ENCODE measurements at places on chromosomes 1 and 21.

- DNase-seq: no peak
Observed at GRCh38 chr1:60296794-60297193, 223.2 kb upstream of the C1orf87 start.

DNA sequence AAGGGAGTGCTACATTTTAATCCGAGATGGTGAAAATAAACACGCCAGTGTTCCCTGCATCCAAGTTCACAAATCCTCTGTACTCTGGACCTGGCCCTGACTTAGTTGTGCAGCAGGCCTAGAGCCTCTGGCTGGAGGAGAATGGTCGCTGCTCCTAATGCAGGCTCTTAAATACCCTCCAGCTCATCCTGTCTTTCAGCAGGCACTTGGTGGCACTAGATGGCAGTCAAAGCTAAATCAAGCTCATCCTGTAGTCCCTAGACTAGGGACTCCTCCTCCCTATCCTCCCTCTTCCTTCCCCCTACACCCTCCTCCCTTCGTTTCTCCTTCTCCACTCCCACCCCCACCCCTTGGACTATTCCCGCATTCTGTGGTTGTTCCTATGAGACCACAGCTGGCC lies 41.6 kb upstream of the MTR start:
- peak; percentile 56 for DNase-seq

GRCh38 chr1:11851180-11851579 lies 3.6 kb upstream of the NPPA start:
- DNase-seq: no peak

GRCh38 chr21:27363719-27364477 lies 397.0 kb upstream of the ADAMTS5 start:
- DNase-seq: no peak

- no peak for DNase-seq
Observed at GRCh38 chr1:12194666-12195216, 27.9 kb downstream of the TNFRSF1B start.

- DNase-seq: peak; percentile 81
Observed at GRCh38 chr1:201450721-201451291, 18.2 kb downstream of the PHLDA3 start.

- no peak for DNase-seq
Observed at GRCh38 chr1:114008993-114009392, 29.7 kb downstream of the OLFML3 start.

DNA sequence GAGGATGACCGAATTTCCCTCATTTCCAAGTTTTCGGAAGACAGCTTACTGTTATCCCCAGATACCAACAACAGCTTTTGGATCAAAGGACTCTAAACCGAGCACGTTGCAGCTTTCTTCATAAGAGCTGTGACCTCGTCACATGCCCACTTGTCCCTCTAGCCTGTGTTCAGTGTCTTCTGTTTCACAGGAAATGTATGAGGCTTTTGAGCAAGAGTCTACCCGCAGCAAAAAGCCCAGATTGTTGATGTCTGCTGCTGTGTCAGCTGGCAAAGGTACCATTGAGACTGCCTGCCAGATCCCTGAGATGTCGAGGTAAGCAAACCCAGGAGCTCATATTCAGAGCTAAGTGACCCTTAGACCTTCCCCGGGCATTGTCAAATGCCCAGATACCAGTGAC lies 24.1 kb downstream of the CHI3L2 start:
- no peak for DNase-seq

DNA sequence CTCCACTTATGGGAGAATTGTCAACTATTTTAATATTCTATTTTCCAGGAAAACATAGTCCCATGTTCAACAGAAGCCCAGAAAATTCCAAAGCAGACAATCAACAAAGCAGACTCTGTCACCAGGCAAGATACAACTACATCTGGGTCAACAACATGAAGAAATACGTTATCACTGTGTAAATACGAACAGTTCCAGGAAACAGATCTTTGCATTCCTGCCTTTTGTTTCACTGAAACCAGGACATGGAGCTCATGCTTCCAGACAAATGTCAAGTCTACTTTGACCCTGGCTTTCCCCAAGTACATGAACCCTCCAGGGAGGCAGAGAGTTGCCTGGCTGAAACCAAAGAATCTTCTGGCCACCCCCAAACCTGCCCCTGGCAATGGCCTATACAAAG lies 106.7 kb downstream of the SETD4 start:
- DNase-seq: no peak

DNA sequence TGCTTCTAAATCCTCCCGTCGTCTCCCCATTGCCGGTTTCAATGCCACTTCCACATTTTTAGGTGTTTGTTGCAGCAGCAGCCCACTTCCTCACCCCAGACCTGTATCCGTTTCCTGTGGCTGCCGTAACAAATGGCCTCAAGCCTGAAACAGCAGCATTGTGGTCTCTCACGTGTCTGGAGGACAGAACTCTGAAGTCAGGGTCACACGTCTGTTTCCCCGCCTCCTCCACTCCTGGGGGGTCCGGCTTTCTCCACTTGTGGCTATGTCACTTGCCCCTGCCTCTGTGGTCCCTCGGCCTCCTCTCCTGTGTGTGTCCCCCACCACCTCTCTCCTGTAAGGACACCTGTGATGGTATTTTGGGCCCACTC lies 21.8 kb downstream of the TRPM2 start:
- no peak for DNase-seq

GRCh38 chr1:218323568-218324225 lies 21.4 kb upstream of the TGFB2 start:
- DNase-seq: no peak

DNA sequence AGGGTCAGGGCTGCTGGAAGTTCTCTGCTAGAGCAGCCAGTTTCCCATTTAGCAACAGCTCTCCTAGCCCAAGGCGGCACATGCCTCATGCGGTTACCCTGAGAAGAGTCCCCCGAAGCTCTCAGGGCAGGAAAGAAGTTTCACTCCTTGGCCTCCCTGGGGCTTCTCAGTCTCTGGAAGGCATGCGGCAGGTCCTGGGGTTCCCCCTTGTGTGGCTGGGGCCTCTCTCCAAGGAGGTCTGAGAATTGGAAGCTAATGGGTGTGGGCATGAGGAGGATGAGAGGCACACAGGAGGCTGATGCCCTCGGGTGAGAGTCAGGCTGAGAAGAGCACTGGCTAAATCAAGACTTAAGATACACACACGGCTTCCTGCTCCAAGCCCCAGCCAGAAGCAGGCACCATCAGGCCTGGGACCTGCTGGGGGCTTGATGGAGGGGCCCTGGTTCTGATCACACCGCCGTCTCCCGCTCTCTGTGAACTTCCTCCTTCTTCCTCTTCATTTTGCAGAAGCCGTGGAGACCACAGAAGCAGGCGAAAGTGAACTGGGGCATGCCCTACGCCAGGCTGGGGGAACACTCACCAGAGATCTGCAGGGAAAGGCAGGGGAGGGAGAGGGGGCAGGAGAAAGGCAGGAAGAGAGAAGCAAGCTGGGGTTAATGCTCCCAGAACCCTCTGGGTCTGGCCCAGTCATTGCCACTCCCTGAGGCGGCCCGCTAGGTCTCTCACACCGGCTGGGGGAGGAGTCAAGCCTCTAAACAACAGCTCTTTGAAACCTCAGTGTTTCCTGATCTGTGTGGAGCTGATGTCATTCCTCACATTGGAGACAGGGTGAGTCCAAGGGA lies 15.1 kb downstream of the BLACAT1 start:
- no peak for DNase-seq

GRCh38 chr1:61083013-61083806 lies 849 bp downstream of the NFIA start:
- no peak for DNase-seq

DNA sequence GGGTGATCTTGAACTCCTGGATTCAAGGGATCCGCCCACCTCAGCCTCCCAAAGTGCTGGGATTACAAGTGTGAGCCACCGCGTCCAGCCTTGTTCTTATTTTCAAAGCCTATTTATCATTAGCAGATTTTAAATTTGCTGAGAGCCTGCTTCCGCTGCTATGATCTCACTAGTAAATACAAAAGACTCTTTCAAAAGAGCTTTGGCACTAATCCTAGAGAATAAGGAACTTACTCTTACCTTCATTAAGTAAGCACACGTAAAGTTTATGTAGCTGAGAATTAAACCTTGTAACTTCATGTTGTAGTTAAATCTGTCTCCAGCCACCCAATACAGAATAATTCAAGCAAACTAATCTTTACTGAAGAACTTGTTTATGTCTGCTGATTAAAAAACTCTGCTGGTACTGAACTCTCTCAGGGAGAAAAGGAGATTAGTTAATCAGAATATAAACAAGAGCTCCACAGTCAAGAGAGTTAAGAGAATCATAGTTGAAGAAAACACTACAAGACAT lies 72.3 kb downstream of the RUSC1 start:
- DNase-seq: peak; percentile 19

DNA sequence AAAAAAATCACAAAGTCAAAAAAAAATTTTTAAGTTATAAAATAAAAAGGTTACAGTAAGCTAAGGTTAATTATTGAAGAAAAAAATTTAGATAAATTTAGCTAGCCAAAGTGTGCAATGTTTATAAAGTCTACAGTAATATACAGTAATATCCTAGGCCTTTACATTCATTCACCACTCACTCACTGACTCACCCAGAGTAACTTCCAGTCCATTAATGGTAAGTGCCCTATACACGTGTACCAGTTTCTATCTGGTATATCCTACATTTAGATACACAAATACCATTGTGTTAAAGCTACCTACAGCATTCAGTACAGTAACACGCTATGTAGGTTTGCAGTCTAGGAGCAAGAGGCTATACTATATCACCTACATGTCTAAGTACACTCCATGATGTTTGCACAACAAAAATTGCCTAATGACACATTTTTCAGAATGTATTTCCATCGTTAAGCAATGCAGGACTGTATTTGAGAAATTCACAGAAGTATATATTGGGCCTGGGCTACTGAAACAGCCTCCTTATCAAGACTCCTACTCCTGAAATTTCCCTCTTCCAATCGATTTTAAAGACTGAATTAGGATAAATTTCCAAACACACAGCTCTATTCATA lies 155.1 kb downstream of the COP1 start:
- no peak for DNase-seq

DNA sequence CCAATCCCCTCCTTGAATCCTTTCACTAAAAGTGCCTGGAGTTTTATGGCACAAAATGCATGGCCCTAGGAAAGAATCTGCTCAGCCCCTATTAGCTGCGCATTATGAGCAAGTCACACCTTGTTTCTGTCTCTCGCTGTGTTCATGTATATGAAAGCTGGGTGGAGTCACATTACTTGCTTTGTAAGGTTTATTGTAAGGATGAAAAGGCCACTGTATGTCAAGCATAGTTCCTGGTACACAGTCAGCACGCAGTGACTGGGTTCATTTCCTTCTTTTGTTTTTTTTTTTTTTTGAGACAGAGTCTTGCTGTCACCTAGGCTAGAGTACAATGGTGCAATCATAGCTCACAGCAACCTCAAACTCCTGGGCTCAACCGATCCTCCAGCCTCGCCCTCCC lies 6.7 kb upstream of the SLC9A1 start:
- DNase-seq: no peak

DNA sequence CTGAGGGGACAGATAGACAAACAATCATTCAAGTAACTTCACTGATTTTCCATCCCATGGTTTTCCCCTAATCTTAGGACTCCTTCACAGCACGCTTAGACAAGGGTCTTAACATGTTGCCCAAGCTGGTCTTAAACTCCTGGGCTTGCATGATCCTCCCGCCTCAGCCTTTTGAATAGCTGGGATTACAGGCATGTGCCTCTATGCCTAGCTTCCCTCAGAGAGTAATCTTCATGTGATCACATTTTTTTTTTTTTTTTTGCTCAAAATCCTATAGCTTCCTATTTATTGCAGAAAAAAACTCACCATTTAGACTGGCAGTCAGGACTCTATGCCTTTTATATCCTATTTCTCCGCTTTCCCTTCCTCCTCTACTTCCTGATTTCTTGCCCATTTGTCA lies 90.4 kb upstream of the DPH5 start:
- no peak for DNase-seq

GRCh38 chr1:25217598-25218232 lies 14.6 kb downstream of the SYF2 start:
- no peak for DNase-seq

DNA sequence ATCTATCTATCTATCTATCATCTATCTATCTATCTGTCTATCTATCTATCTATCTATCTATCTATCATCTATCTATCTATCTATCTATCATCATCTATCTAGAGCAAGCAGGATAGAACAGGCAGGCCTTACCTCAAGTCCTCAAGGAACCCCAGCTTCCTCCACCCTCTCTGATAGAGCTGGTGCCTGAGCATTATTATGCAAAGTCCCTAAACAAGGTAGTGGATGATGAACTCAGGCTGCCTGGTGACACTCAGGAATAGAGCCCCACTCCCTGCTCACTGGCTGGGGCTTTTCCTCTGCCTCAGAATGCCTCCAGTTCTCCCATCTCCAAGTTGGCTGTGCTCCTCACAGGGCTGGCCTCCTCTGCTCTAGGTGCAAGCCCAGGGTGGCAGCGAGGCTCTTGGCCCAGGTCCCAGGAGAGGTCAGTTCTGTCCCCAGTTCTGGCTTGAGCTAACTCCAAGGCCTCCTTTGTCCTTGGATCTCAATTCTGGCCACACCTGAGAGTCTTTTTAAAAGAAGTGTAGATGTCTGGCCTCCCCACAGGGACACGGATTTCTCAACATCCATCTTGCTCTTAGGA lies 60.2 kb downstream of the PCP4 start:
- DNase-seq: no peak

DNA sequence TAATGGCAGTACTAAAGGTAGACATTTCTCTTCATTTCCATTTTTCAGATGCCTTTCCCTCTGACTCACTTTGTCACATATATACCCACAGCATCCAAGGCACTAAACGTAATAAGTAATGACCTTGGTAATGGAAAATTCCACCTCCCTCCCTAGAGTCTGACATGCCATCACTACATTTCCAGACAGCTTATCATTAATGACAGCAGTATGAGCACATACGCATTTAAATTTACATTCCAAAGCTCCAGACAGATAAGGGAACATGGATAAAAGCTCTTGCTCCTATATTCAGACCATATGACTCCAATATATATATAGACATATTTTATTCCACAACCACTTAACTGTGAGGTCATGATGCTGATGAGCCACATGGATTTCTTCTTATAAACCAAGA lies 191.7 kb upstream of the GORAB start:
- no peak for DNase-seq

DNA sequence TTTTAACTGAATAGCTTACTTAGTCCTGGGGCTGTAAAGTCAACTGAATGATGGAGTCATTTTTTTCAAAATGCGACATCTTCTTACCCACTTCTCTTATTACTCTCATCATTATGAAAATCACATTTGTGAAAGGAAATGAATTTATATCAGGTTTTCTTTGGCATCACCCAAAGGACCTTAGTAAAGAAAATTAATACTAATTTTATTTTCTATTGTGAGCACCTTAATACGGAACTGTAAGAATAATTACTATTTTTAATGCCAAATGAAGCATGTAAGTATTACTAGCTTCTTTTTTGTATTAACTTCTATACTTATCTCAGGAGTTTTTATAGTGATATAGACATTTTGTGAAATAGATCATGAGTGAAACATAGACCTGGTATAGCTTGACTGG lies 30.9 kb downstream of the PTPRC start:
- DNase-seq: no peak

GRCh38 chr1:67061266-67061665 lies 7.3 kb upstream of the SLC35D1 start:
- DNase-seq: no peak
